Motor neuron (in vitro differentiated cells): ENCODE measurements at places on chromosomes 5 and 9.
A peak's percentile ranks its signal among the peaks of the same experiment; 100 is the strongest.

DNA sequence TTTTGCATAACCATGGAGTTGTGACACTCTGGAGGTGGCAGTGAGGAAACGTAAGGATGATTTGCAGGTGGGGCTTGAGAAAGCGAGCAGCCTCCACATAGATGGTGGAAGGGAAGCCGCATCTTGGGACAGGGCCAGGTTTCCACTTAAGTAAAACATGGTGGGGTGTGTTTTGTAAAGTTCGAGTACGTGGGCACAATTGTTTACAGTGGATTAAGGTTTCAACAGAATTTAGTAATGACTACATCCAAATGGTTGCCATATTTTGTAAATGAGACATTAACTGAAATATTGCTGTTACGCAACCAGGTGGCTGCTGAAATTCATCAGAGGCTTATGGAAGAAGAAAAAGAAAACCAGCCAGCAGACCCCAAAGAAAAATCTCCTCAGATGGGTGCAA lies 85.4 kb upstream of the IL7R start:
- ATAC-seq: no peak

- no peak for ATAC-seq
These were observed 166.2 kb downstream of the TMEM38B start for GRCh38 chr9:105860516-105860915.

DNA sequence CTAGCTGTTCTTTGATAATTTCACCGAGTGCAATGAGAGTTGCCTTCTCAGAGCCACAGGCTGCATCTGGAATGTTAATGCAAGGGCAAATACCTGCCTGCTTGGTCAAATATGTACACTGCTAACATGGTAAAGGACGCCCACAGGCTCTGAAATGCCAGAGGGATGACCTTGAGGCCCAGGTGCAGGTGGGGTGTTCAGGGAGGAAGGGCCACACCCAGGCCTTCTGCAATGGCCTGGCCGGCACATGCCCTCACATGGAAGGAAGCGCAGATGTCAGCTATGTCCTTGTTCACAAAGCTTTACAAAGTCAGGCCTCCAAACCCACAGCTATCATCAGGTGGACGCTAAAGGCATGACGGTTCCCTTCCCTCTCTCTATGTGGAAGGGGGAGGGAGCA lies 48.6 kb downstream of the HRH2 start:
- peak; percentile 37 for ATAC-seq

DNA sequence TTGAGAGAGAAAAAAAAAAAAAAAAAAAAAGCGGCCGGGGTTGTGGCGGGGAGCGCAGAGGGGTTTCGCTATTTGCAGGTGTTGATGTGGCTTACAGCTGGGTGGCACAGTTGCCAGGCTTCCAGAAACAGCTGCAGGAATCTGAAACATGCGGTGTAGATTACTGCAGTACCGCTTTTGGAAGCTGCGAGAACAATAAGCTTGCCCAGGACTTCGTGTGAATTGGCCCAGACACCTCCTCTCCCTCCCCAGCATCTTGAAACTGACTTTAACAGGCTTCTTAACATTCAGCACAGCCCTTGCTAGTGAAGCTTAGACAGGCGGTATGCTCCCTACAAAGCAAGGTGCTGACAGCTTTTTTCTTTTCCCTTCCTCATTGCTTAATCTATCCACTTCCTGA lies 104.0 kb downstream of the ATP10B start:
- ATAC-seq: peak; percentile 56

DNA sequence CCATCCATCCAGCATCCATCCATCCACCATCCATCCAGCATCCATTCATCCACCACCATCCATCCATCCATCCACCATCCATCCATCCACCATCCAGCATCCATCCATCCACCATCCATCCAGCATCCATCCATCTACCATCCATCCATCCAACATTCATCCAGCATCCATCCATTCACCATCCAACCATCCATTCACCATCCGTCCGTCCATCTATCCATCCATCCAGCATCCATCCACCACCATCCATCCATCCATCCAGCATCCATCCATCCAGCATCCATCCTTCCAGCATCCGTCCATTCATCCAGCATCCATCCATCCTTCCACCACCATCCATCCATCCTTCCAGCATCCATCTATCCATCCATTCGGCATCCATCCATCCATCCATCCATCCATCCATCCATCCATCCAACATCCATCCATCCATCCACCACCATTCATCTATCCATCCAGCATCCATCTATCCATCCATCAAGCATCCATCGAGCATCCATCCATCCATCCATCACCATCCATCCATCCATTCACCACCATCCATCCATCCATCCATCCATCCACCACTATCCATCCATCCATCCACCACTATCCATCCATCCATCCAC lies 32.4 kb upstream of the WDR5 start:
- no peak for ATAC-seq

GRCh38 chr9:107810461-107810961 lies 320.9 kb upstream of the KLF4 start:
- no peak for ATAC-seq

GRCh38 chr9:138033950-138034349 lies 156.4 kb downstream of the CACNA1B start:
- no peak for ATAC-seq

- no peak for ATAC-seq
These were observed 10.4 kb upstream of the SLC34A1 start for GRCh38 chr5:177373806-177374205.

- ATAC-seq: no peak
These were observed 284.1 kb downstream of the HCN1 start for GRCh38 chr5:45411971-45412612.

DNA sequence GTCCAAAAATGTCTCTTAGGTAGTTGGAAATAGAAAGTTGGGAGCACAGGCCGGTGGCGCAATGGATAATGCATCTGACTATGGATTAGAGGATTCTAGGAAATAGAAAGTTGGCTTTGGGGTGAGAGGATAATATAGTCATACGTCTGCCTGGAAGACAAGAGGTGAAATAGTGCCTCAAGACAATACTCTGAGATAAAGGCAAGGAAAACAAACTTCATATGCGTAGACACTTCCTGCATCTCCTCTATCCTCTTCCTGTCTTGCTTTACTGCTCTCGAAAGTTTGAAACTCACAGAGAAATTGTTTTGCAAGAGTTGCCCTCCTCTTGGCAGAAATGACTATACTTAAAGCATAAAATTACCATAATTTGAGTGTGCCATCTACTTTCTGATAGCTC lies 153.2 kb upstream of the FBXL7 start:
- ATAC-seq: no peak

DNA sequence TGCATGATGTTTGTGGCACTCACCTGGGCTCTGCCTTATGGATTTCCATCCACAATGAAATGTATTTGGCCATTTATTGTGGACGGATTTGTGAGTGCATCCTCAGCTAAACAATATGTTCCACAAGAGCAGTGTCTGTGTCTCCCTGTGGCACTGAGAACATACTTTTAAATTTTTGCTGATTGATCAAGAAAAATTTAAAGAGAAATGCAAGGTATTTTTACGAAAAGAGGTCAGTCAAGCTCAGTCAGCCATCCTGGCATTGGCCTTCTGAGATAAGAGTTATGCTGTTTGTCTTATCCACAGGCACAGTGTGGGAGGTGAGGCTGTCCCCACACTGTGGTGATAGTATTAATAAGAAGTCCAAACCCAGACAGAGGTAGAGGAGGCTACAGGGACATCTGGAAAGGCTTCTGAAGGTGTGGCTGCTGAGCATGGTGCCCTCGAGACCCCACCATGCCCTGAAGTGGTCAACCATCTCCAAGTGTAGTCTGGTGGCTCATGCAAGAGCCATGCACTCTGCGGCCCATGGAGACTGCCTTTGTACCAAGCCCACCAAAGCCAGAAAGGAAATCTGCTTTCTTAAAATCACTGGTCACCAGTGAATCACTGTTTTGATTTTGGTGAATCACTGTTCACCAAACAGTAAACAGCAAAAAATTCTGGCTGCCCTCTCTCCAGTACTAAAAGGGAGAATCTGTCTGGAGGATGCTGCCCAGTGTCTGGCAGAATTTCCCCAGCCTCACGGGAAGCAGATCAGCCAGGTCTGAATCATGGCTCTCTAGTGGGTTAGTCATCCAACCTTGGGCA lies 28.8 kb downstream of the SPOCK1 start:
- ATAC-seq: peak; percentile 81

- ATAC-seq: no peak
These were observed 66.1 kb downstream of the TTC39B start for GRCh38 chr9:15240927-15241326.

- ATAC-seq: peak; percentile 63
These were observed 10.5 kb downstream of the LURAP1L start for GRCh38 chr9:12785260-12785770.

DNA sequence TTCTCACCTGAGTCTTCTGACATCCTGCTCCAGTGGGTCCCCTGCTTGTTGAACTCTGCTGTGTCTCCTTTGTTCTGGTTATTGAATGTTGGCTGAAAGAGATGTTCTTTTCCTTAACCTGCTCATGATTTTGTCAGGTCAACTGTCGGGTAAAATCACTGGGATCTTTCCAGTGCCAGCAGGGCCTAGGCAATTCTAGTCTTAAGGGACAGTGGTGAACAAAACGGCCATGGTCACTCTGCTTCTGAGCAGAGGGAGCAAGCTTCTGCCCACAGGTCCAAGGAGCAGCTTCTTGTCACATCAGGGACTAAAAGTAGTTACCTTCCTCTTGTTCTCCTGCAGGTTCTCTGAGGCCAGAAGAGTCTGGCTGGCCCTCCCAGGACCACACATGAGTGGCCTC lies 65.6 kb downstream of the SEC61B start:
- no peak for ATAC-seq

GRCh38 chr5:37355161-37355560 lies 15.7 kb downstream of the NUP155 start:
- ATAC-seq: no peak

GRCh38 chr9:116075191-116075590 lies 78.4 kb upstream of the PAPPA start:
- no peak for ATAC-seq

- no peak for ATAC-seq
These were observed 229.9 kb downstream of the EBF1 start for GRCh38 chr5:158869854-158870253.

DNA sequence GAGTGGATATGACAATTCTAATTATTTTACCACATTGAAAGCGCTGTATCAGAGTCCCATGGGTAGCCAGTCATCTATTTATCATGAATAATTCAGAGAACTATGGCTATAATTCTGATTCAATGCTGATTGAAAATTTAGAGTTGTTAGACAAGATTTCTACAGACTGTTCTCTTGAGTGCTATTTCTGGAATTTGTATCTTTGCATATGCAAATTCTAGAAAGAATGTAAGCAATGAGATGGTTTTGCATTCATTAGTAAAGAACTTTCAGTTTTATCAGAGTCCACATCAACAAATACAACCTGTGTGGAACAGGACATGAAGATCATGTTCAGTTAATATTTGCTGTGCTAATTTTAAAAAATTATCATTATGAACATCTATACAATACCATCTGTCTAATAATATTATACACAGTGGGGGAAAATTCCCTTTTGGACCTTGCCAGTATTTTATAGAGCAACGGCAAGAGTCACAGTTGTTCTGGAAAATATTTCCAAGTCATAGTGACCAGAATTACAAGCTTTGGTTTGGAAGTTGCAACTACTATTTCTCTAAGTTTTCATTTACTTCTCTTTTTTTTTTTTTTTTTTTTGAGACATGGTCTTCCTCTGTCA lies 372.7 kb upstream of the PTGER4 start:
- ATAC-seq: no peak

GRCh38 chr9:5364294-5365024 lies 24.8 kb upstream of the RLN1 start:
- ATAC-seq: no peak

GRCh38 chr5:56475689-56476486 lies 242.8 kb upstream of the ANKRD55 start:
- ATAC-seq: no peak

- no peak for ATAC-seq
These were observed 150.3 kb upstream of the DHFR start for GRCh38 chr5:80805038-80805437.

DNA sequence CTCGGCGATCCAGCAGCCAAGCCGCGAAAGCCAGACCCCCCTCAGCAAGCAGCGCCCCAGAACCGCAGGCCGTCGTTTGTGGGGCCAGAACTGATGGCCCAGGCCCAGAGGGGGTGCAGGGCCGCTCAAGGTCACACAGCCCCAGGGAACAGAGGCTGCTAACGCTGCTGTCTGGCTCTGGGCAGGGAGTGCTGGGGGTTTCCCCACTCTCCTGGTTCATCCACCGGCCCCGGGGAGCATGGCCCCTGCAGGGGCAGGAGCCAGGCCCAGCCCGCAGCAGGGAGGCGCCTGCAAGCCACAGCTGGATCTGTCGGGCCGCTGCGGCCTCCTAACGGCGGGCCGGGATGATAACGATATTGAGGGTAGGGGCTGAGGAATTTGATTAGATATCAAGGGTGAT lies 64.8 kb upstream of the IGFBPL1 start:
- ATAC-seq: no peak

GRCh38 chr5:80782626-80783025 lies 127.8 kb upstream of the DHFR start:
- ATAC-seq: no peak

DNA sequence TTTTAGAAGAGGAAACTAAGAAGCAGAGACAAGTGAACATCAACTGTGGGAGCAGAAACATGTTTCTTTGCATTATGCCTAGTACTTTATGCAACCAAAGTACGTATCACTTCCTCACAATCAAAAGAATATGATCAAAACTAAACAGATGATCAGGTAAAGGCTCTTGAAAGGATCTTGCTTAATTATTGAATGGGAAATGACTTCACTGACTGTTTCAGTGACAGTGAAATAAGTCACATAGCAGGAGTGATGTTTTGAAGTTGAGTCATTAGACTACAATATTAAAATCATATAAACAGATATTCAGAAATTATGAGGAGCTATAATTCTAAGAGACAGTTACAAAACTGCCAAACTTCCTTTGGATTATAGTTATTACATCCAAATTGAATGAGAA lies 527.3 kb downstream of the MTRR start:
- no peak for ATAC-seq

DNA sequence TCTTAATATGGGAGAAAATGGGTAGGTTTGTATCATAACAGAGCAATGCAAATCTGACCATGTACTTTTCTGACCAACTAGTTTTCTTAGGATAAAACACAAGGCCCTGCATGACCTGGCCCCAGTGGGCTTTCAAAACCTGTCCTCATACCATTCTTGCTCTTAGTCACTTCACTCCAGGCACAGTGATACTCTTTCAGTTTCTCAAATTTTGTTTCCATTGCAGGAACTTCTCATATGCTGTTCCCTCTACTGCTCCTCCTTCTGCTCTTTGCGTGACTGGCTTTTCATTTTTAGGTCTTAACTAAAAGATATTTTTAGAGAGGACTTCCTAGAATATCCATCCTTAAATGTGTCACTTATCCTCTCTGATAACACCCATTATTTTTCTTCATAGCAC lies 112.4 kb downstream of the INIP start:
- ATAC-seq: no peak
